HuH-7.5 (cell line): ENCODE measurements at places on chromosomes 4 and X.

DNA sequence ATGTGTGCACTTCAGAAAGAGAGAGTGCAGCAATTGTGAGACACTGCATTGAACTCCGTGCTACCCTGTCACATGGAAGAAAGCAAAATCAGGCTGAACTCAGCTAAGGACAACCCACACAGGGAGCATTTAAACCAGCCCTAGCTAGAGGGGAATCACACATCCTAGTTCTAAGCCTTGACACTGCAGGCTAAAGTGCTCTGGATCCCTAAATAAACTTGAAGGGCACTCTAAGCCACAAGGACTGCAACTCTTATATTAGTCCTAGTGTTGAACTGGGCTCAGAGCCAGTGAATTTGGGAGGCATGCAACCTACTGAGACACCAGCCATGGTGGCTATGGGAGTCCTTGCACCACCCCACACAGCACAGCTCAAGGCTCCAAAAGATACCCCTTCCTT, 311.9 kb downstream of the OPHN1 start:
- no peak for DNase-seq

DNA sequence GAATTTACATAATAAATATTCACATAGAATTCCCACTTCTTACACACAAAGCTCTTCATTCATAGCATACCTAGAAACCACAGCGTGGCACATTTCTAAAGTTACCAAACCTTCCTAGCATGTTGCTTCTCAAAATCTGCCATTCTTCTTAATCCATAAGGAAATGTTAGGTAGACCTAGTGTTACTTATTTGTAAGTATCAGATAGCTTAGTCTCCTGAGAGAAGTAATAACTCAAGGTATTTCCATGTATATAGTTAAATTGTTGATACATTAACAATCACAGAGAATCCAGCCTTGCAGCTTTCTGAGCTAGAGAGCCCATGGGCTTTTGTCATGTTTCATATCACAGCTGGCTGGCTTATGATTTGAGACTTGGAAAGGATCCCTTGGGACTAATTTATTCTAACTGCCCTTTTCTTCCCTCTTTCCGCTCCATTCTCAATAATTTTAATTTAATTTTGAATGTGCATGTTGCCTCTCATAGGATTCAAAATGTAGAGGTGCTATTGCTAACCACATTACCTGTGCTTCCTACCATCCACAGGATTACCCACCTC, 17.6 kb downstream of the SH3RF1 start:
- DNase-seq: no peak

- no peak for DNase-seq
These were observed 53.2 kb upstream of the RBMX start for GRCh38 chrX:136933611-136934145.

DNA sequence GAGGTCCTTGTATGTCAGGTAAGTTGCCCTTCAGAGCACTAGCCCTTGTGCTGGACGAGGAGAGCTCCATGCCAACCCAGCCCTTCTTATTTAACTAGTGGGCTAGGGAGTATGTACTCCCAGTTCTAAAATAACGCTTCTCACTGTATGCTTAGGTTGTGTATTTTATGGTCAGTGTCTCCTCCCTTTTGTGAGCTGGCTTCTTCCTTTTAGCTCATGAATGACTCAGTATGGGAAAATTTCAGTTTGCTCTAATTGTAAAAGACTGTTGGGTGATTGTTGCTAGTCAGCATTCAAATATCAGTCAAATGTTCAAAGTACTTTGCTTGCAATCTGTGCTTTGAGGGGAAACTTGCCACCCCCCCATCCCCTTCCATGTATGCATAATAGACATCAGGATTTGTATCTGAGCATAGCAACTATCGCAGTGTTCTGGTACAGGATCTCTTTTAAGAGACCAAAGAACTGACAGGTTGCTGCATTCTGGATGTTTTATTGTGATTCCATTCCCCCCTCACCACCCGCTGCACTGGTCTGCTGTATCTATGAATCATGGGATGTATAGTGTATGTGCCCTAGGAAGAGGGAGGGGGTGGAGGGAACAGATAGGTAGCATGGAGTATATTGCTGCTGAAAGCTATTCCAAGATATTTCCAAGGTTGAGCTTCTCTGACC, 34.7 kb downstream of the DLG3 start:
- DNase-seq: no peak

DNA sequence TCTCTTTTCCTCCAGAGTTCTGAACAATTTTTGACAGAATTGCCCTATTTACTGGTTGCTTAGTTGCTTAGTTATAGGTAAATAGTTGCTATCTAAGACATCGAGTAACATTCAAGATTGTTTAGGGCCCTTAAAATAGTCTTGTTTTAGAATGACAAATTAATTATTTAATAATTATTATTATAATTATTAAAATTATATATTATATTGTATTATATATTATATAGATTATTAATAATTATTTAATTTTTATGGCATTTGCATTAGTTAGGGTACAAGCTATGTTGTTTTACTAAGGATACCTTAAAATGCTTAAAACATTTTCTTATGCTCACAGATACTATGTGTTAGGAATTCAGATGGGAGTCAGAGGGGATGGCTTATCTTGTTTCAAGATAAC, 59.2 kb downstream of the NPY1R start:
- DNase-seq: no peak

DNA sequence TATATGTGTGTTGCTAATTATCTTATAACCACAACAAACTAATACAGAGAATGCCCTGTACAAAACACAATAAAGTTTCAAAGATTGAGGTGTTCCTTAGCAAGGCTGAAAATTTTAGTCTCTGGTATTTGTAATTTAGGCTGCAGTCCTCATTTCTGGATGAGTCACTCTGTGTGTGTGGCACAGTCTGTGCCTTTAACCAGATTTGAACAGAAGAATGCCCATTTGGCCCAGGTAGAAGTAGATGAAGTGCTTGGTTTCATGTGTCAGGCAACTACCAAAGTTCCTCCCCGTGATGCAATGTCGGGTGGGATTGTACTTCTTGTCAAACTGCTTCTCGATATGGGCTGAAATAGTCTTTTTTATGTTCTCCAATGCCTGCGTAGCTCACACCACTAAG, 91.6 kb upstream of the H2AZ1 start:
- no peak for DNase-seq

GRCh38 chr4:27702730-27703431, 842.2 kb downstream of the STIM2 start:
- DNase-seq: peak; percentile 12

DNA sequence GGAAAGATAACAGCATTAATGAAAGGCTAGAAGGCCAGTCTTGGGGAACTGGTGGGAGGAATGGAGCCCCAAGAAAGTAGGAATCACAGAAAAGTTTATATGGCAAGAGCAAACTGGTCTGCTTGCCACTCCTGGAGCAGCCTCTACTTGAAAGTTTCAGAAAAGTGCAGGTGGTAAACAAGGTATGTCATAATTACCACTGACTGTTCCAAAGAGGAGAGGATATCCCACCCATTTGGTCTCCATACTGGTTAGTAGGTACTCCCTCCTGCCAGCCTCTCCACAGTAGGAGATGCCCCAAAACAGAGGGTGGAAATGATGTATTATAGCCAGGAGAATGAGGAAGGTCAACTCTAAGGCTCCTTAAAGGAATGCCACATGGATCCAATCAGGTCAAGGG, 145.1 kb downstream of the INPP4B start:
- no peak for DNase-seq

GRCh38 chrX:39936886-39937770, 160.6 kb downstream of the BCOR start:
- DNase-seq: no peak

GRCh38 chr4:1852904-1853623, 2.9 kb downstream of the LETM1 start:
- DNase-seq: no peak

- no peak for DNase-seq
These were observed 220.7 kb downstream of the CAMK2D start for GRCh38 chr4:113540859-113541258.

DNA sequence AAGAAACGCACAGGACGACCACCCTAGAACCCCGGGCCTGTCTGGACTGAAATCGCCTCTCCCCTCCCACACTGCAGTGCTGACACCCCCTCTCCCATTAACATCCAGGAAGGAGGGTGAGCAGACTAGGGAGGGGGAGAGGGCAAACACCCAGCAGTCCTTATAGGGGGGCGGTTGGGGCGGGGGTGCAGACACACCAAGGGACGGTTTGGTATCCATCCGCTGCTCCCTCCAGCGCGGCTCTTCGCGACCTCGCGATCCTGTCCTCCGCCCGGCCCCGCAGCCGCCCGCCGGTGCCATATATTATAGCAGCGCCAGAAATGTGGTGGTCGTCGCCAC, 411 bp upstream of the GPRASP1 start:
- DNase-seq: no peak

- no peak for DNase-seq
These were observed 64.0 kb downstream of the SOX3 start for GRCh38 chrX:140440876-140441275.
